ENCODE measurements at places on chromosomes 1 and 21.

GRCh38 chr1:206895837-206896242 is 1.4 kb upstream of the IL24 start:
- DNase-seq: peak; percentile 22

GRCh38 chr1:230898144-230898543 is 29.8 kb upstream of the C1orf198 start:
- no peak for DNase-seq

DNA sequence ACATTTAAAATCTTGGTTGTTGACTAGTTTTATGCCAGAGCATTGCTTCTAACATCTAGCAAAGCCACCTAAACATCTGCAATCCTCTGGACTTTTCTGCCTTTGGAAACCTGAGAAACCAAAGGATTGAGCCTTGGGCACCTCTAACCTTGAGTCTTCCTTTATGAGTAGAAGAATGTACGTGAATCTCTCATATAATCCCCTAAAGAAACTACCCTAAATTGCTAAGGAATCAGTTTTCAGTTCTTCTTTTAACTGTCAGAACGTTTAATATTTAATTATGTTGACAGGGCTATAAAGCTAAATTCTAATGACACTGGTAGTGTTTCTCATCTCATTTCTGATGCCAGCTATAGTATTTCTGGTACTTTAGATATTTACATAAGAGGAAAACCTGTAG is 997.3 kb downstream of the AMY1C start:
- DNase-seq: no peak

GRCh38 chr1:111621050-111621449 is 1.5 kb downstream of the RAP1A start:
- DNase-seq: no peak

- peak; percentile 36 for DNase-seq
Observed at GRCh38 chr21:39373634-39374033, 24.7 kb upstream of the HMGN1 start.

- DNase-seq: peak; percentile 32
Observed at GRCh38 chr1:233315718-233316301, 11.7 kb upstream of the MAP3K21 start.

- no peak for DNase-seq
Observed at GRCh38 chr1:193210996-193211395, 24.6 kb upstream of the B3GALT2 start.

DNA sequence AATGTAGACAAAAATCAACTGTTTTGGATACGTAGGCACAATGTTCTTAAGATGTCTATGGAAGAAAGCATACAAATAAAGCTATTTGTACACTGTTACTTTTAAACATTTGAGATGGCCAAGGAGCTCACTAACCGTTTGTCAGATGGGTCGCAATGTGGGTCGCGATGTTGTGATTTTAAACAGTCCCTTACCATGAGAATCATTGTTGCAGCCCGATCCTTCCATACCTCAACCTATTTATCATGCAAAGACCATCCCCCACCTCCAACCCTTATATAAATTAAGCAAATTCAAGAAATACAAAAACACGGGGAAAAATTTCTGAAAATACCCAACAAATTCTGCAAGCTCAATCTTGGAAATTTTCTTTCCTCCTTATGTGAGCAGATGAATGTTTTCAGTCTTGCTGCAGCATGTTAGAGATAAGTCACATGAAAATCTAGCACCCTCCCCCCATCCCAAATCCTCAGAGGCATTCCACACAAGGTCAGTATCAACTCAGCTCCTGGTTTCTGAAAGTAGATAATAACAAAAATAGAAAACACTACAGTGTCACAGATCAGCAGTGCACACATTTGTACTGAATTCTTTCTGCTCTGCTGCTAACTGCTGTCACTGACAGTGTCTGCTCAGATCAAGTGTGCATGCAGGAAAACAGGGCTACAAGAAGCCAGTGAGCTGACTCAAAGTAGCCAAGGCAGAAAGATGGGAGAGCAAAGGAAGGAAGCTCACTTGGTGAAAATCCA is 92.9 kb upstream of the TTC39A start:
- DNase-seq: peak; percentile 35

DNA sequence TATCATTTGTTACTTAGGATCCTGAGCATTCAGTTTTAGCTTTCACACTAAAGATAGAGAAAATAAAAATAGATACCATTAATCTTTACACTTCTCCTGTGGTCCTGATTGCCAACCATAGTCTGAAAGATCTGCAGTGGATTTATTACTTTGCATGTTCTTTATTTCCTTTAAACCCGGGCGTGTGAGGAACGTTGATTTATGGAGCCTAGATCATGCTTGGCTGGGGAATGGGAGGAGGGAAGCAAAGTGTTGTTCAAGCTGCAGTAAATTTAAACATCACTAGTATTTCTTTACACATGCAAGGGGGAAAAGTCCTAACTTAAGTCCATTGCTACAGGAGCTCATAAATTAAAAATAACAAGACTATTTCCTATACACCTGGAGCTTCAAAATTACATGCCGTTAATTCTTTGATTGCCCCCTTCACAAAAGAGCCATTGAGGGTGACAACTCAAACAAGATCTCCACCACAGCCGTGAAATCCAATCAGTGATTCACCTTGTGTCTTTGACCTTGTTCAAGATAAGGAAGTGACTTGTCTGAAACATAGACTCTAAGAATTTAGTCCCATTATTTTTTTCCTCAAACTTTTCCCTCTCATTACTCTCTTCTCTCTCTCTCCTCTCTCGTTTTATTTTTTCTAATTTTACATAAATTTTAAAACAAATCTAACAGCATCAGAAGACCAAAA is 282.7 kb downstream of the KIF26B start:
- no peak for DNase-seq

DNA sequence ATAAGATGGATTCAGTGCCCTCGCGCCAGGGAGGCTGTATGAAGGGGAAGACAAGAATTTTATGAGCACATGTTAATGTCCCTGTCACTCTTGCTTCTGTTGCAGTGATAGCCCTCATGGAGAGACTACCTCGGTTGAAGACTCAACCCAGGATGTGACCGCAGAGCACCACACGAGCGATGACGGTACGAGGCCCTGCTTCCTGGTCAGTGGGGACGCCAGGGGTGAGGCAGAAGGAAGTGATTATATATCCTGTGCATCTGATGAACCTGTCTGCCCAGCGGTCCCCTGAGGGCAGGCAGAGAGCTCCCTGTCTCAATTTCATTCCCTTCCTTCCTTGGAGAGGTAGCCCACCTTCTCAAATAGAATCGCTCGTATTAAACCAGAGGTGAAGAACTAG is 20.0 kb upstream of the IKBKE start:
- no peak for DNase-seq

Data from fibroblast of lung (primary cell).